MM.1S (cell line): ENCODE measurements at places on chromosomes 12 and 14.

DNA sequence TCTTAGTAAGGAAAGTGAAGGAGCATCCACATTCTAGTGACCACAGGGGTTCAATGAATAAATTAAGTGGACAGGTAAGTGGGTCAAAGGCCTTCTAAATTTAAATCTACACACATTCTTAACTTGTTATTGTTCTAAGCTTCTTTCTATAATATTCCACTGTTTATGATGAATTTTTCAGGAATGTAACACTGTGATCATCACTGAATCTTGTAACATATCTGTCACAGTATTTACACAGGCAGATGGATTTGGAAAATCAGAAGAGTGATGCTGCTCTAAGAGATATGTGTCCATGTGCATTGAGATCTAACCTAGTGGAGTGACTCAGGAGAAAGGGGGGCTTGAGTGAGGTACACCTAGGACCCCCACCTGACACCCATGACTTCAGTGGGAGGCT lies 115.4 kb upstream of the OVCH1 start:
- no peak for DNase-seq

GRCh38 chr14:46230540-46230939 lies 421.0 kb downstream of the RPL10L start:
- no peak for DNase-seq

DNA sequence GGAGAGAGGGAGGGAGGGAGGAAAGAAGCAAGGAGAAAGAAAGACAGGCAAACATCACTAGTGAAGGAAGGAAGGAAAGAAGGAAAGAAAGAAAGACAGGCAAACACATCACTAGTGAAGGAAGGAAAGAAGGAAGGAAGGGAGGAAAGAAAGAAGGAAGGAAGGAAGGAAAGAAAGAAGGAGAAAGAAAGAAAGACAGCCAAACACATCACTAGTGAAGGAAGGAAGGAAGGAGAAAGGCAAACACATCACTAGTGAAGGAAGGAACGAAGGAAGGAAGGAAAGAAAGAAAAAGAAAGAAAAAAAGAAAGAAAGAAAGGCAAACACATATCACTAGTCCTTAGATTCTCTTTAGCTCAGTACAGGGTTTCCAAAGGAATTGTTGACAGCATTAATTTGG lies 5.3 kb downstream of the FZD10 start:
- DNase-seq, result no peak

GRCh38 chr14:81170829-81171195 lies 49.9 kb downstream of the GTF2A1 start:
- DNase-seq, result no peak

DNA sequence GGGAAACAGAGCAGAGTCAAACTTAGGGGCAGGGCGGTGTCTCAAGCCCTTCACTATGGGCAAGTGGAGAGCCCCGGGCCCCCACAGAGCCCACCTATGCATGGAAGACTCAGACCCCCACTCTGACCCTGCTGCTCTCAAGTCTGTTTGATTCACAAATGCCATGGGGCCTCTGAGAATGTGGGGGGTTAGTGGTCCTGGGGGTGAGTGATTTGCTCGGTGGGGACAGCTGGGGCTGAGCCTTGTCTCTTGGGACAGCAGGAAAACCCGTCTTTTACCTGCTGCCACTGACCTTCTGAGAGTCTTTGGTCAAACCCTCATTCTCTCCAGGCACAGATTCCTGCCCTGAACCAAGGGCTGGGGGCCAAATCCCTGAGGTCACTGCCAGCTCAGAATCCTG lies 201.0 kb upstream of the RTL1 start:
- no peak for DNase-seq

- DNase-seq, result no peak
Observed at GRCh38 chr12:127655691-127656090, 611.3 kb upstream of the TMEM132C start.

GRCh38 chr14:89586258-89587135 lies 169.5 kb upstream of the FOXN3 start:
- DNase-seq, result no peak

GRCh38 chr14:73833034-73833433 lies 18.6 kb upstream of the PTGR2 start:
- DNase-seq, result no peak

GRCh38 chr12:86186449-86186848 lies 69.7 kb downstream of the MGAT4C start:
- DNase-seq, result no peak

- DNase-seq, result no peak
Observed at GRCh38 chr14:71204231-71204630, 297.0 kb downstream of the PCNX1 start.

DNA sequence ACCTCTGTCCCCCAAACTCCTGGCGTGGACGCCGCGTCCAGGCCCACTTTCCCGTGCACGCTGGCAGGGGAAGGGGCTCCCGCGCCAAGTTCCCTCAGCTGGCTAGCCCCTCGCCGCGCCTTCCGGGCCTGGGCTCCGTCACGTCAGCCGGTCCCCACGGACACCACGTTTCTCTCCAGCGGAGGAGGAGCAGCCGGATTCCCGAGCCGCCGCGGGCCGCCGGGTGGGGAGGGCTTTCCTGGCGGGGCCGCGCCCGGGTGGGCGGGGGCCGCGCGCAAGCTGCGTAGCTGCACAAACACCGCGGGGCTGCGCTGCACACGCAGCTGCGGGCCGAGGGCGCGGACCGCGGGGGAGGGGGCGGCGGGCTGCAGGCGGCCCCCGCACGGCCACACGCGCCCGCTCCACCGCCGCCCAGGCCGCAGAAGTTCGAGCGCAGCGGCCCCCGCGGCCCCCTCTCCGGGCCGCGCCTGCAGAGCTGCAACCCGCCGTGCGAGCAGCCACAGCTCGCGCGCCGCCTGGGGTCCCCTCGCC lies 45.1 kb upstream of the PNMA1 start:
- DNase-seq, result peak; percentile 41

DNA sequence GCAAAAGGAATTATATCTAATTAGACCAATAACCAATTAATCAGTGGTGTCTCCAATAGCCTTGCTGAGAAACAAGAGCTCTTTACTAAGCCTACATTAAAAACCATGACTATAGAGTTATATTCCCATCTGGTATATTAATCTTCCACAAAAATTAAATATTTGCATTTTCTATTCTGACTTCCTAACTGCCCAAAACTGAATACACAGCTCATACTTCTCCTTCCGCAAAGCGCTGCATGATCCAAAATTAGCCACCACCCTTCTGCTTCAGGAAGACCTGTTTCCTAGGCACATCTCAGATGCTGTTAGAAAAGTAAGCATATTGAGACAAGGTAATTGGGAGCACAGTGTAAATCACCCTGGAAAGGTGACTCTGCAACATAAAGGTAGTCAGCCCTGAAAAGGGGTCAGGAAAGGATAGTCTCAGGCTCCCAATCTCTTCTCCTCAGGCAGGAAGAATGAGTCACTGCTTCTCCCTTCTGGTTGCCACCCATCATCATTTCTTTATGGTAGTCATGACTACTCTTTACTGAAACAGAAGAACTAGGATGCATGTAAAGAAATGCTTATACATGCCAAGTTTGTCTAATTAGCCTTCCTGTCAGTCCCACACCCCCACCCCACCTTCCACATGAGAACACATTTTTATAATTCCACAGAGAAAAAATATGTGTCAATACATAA lies 54.3 kb downstream of the PLCZ1 start:
- no peak for DNase-seq

- DNase-seq, result no peak
Observed at GRCh38 chr12:125892276-125892675, 827.0 kb downstream of the AACS start.

DNA sequence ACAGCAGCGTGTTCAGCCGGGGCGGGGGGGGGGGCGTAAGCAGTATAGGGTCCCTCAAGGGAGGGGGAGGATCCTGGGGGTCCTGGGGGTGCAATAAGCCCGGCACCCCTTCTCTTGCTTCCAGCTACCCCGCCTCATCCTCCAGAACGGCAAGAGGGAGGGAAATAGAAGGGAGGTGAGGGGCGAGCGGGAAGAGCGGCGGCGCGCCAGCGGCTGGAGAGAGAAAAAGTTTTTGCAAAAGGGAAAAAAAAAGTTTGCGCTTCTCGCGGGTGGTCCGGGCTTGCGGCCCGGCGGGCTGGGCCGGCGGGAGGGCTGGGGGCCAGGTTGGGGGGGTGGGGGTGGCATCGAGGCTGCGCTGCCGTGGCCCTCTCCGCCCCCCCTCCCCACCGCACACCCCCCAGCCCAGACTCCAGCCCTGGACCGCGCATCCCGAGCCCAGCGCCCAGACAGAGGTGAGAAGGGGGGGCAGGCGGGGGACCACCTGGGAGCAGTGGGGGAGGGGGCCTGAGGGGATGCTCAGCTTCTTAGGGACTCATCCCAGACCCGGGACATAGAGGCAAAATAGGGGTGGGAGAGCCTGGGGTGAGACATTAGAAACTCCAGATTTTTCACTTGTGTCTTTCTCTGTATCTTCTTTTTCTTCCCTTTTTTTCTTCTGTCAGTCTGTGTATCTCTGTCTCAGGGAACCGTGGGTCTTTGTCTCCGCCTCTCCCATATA lies at the start of gene GLI1:
Gene GLI1, plus strand, starts transcription at position 36 of the 718 bp plus-strand sequence. CDS start 3,907 bp downstream, outside the sequence.
- no peak for DNase-seq

DNA sequence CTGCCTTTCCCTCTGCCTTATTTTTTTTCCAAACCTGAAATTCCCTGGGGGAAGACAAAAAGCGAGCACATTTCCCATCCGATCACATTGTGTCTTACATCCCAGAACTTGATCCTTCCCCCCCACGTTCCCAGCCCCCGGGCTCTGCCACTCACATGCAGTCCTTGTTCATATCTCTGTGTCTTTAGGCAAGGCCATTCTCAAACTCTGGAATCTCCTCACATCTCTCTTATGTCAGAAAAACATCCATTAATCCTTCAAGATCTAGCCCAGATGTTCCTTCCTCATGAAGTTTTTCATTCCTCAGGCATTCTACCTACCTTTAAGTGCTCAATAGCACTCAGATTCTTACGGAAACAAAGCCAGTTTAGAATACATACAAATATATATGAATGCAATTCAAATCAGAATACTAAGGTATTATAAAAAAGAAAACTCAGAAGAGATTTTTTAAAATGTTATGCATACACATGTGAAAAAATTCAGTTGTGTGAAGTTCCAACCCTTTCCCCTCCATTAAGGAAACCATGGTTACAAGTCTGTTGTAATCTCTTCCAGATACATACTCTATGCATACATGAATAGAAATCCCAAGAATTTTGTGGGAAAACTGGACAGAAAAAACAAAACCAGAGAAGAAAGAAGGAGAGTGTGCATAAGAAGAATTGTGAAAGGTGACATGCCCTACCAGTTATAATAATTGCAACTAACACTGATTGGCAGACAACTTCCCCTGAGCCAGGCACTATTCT lies 120.3 kb downstream of the SLC38A1 start:
- DNase-seq, result no peak
